ENCODE measurements at places on chromosomes 12 and 14. TPM values are rescaled to one million over a fixed set of nuclear protein-coding genes. Genes with fewer than 3 reads are reported as not detected.
A peak's percentile ranks its signal among the peaks of the same experiment; 100 is the strongest.

DNA sequence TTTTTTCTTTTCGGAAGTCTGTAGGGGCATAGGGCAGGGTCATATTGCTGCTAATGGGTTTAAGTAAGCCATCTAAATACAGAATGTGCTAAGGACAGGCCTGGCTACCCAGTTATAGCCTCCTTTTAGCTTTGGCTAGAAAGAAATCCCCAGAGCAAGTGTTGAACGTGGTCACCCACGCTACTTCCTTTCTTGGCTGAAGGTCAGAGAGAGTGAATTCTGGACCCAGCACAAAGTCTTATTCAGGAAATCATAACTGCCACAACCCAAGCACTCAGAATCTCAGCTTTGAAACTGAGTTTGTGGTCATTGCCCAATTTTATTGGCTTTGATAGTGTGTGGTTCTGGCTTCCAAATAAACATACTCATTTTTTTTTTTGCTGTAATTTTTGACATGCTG is 542.1 kb upstream of the ATP2B1 start:
- no peak for DNase-seq

DNA sequence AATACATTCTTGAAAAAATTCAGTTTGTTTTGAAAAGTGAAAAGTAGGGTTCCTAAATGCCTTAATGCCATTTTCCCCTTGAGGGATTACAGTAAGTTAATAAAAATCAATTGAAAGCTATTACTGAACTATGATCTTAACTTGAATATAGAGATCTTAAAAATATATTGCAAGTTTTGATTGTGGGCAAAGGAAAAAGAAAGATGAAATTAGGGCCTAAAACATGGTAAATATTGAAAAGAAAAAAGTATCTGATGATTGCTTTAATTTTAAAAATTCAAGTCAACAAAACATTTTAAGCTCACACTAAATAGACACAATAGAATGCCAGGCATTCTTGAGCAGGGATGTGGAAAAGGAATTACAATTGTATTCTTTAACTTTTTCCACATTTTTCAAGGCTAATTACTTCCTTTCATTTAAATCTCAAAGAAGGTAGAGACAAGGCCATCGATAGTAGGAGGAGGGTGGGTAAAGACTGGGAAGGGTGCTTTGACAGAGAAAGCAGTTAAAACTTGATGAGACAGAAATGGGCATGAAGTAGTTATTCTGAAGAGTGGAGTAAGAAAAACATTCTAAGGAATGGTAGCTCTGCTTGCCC is 294.4 kb downstream of the NELL2 start:
- DNase-seq = no peak

DNA sequence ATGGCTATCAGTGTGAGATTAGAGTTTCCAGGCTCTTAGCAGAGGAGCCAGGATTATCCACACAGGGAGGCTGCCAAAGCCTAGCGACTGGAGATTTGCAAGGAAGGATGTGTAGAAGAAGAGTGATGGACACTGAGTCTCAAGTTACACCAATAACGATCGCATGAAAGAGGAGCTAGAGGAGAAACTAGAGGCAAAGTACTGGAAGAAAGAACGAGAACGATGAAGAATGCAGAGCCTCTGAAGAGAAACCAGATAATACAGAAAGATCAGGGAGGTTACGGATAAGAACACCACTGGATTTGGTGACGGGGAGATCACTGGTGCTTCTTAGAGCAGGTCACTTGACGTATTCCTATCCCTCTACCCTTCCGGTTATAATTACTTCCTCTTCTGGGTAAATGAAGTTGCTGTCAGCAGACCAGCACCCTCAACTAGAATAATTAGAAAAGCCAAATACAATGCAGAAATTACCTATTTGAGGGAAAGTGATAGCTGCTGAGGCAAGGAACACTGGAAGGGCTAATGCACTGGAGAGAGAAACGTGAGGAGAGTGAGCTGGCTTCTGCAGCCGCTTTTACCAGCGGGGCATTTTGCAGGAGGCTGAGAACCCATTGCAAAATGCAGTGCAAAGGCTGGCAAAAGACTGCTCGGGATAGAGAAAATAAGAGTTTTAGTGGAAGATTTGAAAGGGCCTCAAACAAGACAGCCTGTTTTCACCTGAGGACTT is 93.1 kb upstream of the HIF1A start:
- DNase-seq = no peak

LRFN5 gene
- not detected for total RNA-seq

DNA sequence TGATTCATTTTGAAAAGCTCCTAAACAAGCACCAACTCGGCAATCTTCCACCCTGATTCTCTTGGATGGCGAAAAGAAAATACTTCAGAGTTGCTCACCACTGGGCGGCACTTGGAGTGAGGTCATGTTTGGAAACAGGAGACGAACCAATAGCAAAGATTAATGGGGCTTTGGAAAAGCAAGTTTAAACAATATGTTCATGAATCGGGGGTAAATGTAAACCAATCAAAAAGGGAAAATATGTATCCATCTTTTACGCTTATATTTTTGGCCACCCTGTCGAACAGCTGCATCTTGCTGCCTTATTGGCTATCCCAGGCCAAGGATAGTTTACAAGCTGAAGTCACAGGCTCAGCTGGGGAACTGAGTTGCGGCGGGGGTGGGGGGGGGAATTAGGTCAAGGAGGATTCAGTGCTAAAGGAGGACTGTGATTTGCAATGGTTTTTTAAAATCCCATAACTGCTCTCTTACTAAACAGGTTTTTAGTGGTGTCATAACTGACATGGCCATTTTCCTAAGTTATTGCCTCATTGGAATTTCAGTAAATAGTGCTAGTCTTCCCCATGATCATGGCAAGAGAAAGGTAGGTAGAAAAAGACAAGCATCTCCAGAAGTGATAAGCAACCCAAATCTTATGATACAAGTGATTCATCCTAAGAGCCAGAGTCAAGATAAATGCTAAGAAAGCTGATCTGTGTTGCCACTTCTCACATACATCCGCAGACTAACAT is 210.6 kb downstream of the PHLDA1 start:
- peak; percentile 86 for DNase-seq

ANKRD33 gene
- total RNA-seq = not detected

DNA sequence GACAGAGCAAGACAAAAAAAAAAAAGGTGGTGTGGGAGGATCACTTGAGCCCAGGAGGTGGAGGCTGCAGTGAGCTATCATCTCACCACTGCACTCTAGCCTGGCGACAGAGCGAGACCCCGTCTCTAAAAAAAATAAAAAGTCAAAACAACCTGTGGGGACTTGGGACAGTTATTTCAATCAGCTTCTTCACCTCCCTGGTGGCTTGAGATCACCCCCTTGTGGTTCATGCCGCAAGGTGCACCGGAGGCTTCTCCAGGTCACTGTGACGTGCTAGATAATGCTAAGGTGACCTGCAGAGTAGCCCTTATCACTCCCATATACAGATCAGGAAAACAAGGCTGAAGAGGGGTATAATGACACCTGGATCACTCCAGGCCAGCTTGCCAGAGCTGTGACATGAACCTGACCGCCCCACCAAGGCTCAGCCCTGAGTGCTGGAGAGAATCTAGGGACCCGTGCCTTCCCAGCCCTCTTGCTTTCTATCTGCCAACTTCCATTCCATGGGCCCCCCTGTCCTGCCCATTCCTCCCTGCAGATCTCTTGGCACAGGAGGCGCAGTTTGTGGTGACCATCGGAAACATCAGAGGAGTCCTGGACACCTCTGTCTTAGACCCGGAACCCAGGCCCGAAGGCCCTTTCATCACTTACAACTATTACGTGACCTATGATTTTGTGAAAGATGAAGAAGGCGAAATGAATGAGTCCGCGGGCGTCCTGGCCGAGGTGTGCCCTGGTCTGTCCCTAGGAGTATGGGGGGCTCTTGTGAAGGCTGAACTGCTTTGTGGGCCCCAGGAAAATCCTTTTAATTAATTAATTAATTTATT is 8.1 kb downstream of the LRRC43 start:
- peak; percentile 85 for DNase-seq

ST8SIA1 gene
- total RNA-seq = 1.8 TPM

GRCh38 chr12:119642986-119643385 is 24.9 kb upstream of the PRKAB1 start:
- DNase-seq = no peak

GRCh38 chr12:123681605-123682004 is 10.7 kb downstream of the TCTN2 start:
- DNase-seq = no peak

KLRD1 gene
- total RNA-seq = 1.8 TPM

GRCh38 chr12:21649034-21649433 is 8.6 kb downstream of the LDHB start:
- no peak for DNase-seq

- DNase-seq = no peak
Observed at GRCh38 chr14:62645649-62646048, 399.6 kb downstream of the KCNH5 start.

LRRC10 gene
- not detected for total RNA-seq

DNA sequence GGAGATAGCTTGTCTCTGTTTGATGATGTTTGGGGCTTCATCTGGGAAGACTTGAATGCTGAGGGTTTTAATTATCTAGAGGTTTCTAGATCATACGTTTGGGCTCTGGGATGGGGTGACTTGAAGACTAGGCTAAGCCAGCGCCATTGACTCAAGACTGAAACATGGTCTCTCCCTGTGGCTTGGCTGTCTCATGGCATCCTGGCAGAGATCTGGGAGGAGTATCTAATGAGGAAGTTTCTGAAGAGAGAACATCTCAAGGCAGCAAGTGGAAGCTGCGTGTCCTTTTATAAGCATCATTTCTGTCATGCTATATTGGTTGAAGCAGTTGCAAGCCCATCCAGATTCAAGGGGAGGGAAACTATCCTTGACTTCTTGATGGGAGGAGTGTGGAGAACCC is 104.8 kb downstream of the UNC79 start:
- no peak for DNase-seq

DNA sequence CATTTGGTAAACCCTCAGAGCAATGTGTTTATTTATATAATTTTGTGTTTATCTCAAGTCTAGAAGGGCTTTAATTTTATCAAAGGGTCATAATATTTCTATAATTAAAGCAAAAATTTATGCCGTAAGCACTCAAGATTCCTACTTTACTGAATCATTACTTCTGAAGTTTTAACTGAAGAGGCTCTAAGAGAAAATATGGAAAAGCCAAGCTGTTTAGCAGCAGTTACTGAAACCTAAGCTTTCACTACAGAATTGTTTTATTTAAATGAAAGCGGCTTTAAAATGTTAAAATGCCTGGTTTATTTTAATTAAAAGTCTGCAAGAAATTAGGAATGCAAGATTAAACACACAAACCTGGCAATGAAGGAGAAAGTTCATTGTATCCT is 73.9 kb upstream of the BBS10 start:
- no peak for DNase-seq

- peak; percentile 36 for DNase-seq
Observed at GRCh38 chr12:12722435-12723148, 5.4 kb downstream of the CDKN1B start.

- DNase-seq = no peak
Observed at GRCh38 chr14:95645389-95645996, 40.7 kb upstream of the TCL1B start.

- DNase-seq = no peak
Observed at GRCh38 chr14:67820428-67820971, 921 bp downstream of the RAD51B start.

DNA sequence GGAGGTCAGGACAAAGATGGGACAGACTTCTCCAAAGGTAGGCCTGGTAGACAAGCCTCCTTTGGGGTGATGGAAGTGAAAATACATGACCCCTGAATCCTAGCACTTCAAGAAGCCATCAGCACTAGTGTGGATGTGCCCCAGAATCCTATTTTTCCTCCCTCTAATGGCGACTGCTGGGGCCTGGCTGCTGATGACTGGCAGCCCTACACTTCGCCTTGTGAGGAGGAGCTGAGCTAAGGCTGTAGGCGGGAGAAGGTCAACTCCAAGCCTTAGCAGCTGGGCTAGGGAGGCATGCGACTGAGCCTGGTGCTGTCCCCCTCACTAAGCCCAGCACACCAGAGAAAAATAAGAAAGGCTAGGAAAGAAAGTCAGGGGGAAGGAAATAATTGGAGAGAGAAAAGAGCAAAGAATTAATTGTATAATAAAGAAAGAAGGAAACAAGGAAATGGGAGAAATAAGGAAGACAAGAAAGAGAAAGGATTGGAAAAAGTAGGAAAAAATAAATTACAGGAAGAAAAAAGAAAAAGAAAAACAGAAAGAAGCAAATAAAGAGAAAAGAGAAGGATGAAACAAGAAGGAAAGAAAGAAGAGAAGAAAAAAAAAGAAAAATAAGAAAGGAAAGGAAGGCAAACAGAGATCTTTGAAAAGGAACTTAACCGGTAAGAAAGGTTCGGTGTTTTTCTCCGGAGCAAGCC is 4.7 kb upstream of the HOXC10 start:
- DNase-seq = no peak

- peak; percentile 97 for DNase-seq
Observed at GRCh38 chr12:6383572-6384498, at the start of gene LTBR. Gene LTBR (plus strand): TSS chr12:6384162. CDS start chr12:6384359, 197 bp downstream.

DNA sequence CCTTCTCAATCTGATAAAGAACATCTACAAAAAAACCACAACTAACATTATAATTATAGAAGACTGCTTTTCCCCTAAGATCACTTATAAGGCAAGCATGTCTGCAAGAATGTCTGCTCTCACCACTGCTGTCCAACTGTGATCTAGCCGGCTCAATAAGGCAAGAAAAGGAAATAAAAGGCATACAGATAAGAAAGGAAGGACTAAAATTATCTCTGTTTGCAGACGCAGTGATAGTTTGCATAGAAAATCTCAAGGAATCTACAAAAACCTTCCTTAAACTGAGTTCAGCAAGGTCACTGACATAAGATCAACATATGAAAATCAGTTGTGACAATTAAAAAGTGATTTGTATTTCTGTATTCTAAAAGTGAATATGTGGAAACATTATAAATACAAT is 138.0 kb upstream of the EGLN3 start:
- DNase-seq = no peak

RPL10L gene
- total RNA-seq = not detected
